ENCODE measurements at places on chromosomes 16 and 17.

- no peak for DNase-seq
Measured at GRCh38 chr16:67873435-67874370, 851 bp downstream of the EDC4 start.

DNA sequence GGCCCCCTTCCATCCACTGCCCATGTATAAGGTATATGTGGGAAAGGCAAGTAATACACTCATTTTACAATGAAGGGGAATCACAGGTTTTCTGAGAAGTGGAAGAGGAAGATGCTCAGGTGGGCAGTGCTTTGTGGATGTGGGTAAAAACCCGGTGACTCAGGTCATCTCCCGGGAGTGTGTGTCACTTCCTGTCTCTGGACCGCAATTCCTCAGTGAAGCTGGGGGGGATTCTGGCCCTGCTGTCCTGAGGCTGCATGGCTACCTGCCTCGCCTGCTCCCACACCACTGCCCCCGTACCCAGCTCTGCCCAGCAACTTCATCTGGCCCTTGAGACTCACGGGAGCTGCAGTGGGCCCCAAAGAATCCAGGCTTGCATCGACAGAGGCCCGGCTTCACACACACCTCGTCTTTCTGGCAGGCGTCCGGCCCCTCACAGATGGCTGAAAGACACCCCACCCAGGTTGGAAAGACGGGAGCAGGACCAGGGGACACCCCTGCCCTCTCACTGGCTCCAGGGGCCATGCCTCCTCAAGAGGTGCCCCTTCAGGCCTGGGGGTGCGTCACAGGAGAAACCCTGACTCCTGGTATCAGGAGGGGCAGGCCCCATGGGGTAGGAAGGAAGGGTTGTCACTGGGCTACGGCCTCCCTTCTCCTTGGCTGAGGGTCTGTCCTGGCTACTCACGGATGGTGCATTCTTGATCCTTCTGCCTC lies 882 bp downstream of the SCARF1 start:
- DNase-seq = peak; percentile 53

DNA sequence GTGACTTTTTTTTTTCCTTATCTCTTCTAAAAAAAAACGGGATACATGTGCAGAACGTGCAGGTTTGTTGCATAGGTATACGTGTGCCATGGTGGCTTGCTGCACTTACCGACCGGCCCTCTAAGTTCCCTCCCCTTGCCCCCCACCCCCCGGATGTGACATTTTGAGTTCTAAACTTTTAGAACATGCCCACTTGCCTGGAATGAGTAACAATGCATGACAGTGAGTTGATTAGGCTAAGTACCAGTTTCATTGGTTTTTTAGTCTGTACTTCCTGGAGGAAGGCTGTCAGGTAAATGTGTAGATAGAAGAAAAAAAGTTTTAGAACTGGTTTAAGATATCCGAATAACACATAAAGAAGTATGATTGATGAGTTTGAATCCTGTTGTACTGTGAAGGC lies 4.0 kb downstream of the BPTF start:
- peak; percentile 58 for DNase-seq

DNA sequence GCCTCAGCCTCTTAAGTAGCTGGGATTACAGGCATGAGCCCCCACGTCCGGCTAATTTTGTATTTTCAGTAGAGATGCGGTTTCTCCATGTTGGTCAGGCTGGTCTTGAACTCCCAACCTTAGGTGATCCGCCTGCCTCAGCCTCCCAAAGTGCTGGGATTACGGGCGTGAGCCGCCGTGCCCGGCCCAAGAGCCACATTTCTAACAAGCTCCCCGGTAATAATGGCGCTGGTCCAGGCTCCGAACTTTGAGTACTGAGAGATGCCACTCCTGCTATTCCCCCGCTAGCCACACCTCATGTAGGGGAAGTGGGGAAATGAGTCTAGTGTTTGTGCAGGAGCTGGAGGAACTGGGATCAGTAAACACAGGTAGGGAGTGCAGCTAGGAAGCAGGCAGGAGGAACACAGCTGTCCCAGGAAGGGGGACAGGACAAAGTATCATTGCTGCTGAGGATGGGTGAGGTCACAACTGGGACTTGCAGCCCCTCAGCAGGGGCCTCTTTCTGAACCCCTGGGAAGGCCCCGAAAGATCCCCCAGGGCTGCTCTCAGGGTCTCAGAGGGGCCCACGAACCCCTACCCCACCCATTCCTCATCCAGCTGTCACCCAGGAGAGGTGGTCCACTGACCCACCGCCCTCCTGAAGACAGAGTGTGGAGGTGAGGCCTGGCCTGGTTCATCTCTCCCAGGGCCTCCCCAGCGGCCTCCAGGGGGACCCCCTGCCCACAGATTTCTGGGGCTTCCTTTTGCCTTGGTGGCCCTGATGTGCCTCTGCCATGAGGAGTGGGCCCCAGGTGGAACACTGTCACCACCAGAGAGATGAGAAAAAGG lies 3.7 kb upstream of the KREMEN2 start:
- no peak for DNase-seq

- peak; percentile 8 for DNase-seq
Measured at GRCh38 chr17:64006361-64007088, 8.4 kb downstream of the PRR29 start.

- no peak for DNase-seq
Measured at GRCh38 chr17:62704381-62704971, 77.0 kb downstream of the MRC2 start.

- no peak for DNase-seq
Measured at GRCh38 chr16:56101480-56101879, 89.8 kb upstream of the GNAO1 start.

- no peak for DNase-seq
Measured at GRCh38 chr16:83552930-83553329, 254.8 kb upstream of the HSBP1 start.

GRCh38 chr16:87037012-87037411 lies 280.2 kb downstream of the C16orf95 start:
- no peak for DNase-seq

Data from activated naive CD4-positive, alpha-beta T cell treated with anti-CD3 and anti-CD28 coated beads, Interleukin-2, amount 10 ng/mL, durations not matched to agents 7 days and 5 days (primary cell).